ENCODE measurements at places on chromosomes 1 and 21.
A peak's percentile ranks its signal among the peaks of the same experiment; 100 is the strongest.

DNA sequence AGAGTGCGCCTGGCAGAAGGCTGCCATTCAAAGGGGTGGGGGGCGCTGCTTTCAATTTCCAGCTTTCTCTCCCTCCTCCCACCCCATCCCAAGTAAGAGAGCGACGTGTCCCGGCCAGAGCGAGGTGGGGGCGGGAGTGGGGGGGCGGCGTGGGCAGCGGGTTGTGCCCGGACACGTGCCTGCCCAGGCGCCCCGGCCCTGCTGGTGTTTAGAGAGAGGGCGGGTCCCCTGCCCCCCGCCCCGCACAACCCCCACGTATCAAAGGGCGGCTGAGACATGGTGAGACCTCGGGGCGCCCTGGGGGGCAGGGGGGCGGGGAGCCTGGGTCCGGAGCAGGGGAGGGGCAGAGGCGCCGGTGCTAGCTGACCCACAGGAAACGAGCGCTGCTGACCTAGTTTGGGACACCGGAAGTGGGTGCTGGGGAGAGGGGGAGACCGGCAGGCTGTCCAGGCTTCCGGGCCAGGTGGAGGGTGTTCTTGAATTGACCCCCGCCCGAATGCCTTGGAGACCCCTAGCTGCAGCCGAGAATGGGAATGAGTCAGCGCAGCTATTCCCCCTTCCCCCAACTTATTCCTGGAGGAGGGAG, 1.3 kb downstream of the ZBTB7B start:
- H3K4me3 ChIP-seq = peak overlapping the region; percentile 99
- peak overlapping the region; percentile 91 for H3K27ac ChIP-seq
- H3K27me3 ChIP-seq = no peaks in the 10 kb centered on the region

GRCh38 chr1:33709783-33710718, 153.8 kb upstream of the HMGB4 start:
- H3K4me1 ChIP-seq = no peaks in the 10 kb centered on the region
- DNase-seq = no peak
- no peak overlapping the region for H3K4me3 ChIP-seq
- H3K27ac ChIP-seq = no peak overlapping the region
- no peaks in the 10 kb centered on the region for H3K36me3 ChIP-seq

DNA sequence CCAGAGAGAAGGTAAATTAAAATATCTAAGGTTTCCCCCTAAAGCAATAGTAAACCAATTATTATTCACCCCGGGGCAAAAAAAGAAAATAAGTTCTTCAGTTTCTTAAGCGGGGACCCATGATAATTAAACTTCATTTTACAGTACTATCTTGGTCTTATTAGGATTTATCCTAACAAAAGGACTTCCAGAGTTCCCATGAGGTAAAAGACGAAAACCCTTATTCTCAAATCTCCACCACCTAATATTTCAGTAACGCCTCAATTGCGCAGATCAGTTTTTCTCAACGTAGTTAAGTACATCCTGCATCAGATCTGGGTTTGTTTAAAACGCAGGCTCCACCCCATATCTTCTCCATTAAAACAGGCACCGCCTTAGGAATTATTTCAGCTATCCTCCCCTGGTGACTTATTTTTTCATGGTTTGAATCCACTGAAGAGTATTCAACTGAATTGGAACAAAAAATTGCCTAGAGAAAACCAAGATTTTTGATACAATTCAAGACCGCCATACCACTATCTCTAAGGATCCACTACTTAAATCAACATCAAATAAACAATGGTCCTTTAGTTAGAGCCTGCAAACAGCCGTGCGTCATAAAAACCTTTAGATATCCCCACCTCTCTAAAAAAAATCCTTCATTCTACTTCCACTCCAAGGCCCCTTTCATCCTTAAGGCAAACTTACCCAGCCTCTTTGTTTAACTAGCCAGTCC, 1.7 kb downstream of the MCL1 start:
- peak overlapping the region; percentile 96 for H3K27ac ChIP-seq
- DNase-seq = no peak
- no peaks in the 10 kb centered on the region for H3K27me3 ChIP-seq
- peak overlapping the region; percentile 85 for H3K4me3 ChIP-seq

DNA sequence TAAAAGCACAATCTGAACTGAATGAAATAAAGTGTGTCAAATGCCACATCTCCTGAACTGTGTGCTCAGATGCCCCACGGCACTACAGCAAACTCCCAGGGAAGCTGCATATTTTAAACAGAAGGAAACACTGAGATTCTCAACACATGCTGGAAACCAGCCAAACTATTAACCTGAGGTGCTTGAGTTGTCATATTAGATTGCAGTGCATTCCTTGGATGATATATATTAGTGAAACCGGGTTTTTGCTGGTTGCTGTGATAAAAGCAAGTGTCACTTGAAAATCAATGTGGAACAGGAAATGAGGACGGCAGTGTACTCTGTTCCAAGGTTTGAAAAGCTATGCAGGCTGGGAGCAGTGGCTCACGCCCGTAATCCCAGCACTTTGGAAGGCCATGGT, 8.7 kb downstream of the SYNJ1 start:
- no peaks in the 10 kb centered on the region for H3K36me3 ChIP-seq
- H3K4me1 ChIP-seq = no peaks in the 10 kb centered on the region
- H3K27ac ChIP-seq = no peak overlapping the region
- no peaks in the 10 kb centered on the region for H3K27me3 ChIP-seq
- H3K4me3 ChIP-seq = no peak overlapping the region
- DNase-seq = no peak
